PC-3 (cell line): ENCODE measurements at places on chromosomes 1 and 21. TPM values are rescaled to one million over a fixed set of nuclear protein-coding genes. Genes with fewer than 3 reads are reported as not detected.

CRYAA gene
- total RNA-seq = not detected in 2 replicates

PDPN gene
- total RNA-seq = 0.29 and 0.47 TPM in 2 replicates

GADD45A gene
- 129 and 153 TPM in 2 replicates for total RNA-seq

SLC25A24 gene
- 30.3 and 33.4 TPM in 2 replicates for total RNA-seq

GRCh38 chr1:193040011-193040410 lies 19.1 kb downstream of the UCHL5 start:
- no peaks in the 10 kb centered on the region for H3K27me3 ChIP-seq
- H3K27ac ChIP-seq = no peak overlapping the region
- no peak overlapping the region for H3K4me3 ChIP-seq

DNA sequence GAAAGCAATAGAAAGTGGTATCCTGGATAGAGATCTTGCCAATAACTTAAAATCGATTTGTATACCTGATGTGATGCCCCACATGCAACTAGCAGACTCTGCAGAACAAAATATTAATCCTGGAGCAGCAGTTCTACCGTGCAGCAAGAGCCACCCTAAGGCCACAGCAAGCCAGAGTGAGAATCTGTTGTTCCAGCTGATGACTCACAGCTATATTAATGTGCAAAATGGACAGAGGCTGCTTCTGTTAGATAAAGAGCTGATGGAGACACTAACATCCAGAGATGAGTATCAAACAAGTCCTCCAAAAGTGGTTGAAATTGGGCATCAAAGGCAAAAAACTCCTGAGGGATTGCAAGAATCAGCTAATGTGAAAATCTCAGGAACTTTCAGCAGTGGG lies 127.8 kb downstream of the MACF1 start:
- peaks cover 17% of the 10 kb centered on the region; the same call in 1 of the 2 replicates for H3K36me3 ChIP-seq
- H3K4me1 ChIP-seq = no peaks in the 10 kb centered on the region
- no peaks in the 10 kb centered on the region for H3K27me3 ChIP-seq

GRCh38 chr1:20720631-20721091 lies 2.9 kb upstream of the KIF17 start:
- no peak overlapping the region for H3K4me3 ChIP-seq
- no peak overlapping the region for H3K27ac ChIP-seq
- no peak for DNase-seq
- no peaks in the 10 kb centered on the region for H3K27me3 ChIP-seq
- H3K4me1 ChIP-seq = peaks cover 6% of the 10 kb centered on the region; the same call in 1 of the 2 replicates
